LHCN-M2 (cell line): ENCODE measurements at places on chromosomes 6 and 20. TPM values are rescaled to one million over a fixed set of nuclear protein-coding genes. Genes with fewer than 3 reads are reported as not detected.
A peak's percentile ranks its signal among the peaks of the same experiment; 100 is the strongest.

- DNase-seq: no peak
Observed at GRCh38 chr6:52341561-52342260, 20.2 kb upstream of the PAQR8 start.

- no peak for DNase-seq
Observed at GRCh38 chr6:136655239-136656014, 105.2 kb upstream of the MAP7 start.

- DNase-seq: no peak
Observed at GRCh38 chr6:155128977-155129376, 133.9 kb downstream of the TIAM2 start.

DNA sequence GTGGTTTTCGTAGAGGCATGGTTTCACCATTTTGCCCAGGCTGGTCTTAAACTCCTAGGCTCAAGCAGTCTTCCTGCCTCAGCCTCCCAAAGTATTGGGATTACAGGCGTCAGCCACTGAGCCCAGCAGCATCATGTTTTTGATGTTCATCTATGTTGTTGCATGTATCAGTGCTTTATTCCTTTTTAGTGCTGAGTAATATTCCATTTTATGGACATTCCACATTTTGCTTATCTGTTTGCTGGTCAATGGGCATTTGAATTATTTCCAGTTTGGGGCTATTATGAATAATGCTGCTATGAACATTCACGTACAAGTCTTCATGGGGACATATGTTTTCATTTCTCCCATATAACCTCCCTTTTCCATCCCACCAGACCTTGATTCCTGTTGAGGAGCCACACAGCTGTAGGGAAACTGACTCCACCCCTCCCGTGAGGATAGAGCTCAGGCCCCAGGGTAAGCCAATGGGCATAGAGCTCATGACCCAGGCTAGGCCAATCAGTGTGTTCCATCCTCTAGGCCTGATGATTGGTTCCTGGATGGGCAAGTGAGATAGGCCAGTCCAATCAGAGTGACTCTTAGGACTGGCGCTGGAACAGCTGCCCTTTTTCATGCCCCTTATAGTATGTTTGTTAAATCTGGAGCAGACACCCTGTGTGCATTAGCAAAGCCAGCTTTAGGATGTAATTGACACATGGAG is 49.5 kb downstream of the DLGAP4 start:
- DNase-seq: peak; percentile 4

GRCh38 chr6:80528115-80528514 is 421.6 kb downstream of the BCKDHB start:
- no peak for DNase-seq

- DNase-seq: no peak
Observed at GRCh38 chr20:62364911-62365736, 2.0 kb downstream of the LAMA5 start.

GRCh38 chr6:159766906-159767305 is 5.1 kb downstream of the ACAT2 start:
- no peak for DNase-seq

DNA sequence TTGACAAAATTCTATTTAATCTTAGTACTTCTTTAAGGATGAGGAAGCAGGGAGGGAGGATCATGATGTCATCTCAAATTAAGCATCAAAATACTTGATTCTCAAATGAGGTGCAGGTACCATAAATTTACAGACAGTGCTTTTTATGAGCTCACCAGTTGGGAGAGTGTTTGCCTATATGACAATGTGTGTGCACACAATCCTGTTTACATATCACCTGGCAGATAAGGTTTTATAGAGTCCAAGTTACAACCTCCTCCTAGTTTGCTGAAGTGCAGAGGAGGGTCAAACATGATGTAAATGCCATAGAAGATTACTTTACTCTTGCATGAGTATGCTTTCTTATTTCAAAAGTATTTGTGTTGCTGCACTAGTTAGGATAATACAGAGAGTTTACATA is 6.4 kb downstream of the ATXN1 start:
- DNase-seq: no peak

- DNase-seq: no peak
Observed at GRCh38 chr6:42068173-42068572, 17.8 kb downstream of the TAF8 start.

CEP162 gene
- 8.6 and 8.8 TPM in 2 replicates for total RNA-seq
